Activated CD4-positive, CD25-positive, alpha-beta regulatory T cell treated with anti-CD3 and anti-CD28 coated beads, Interleukin-2, amount 50 U/mL, for 72 hours (primary cell): ENCODE measurements at places on chromosomes 16 and 17.

GRCh38 chr16:81483064-81483969, 38.7 kb downstream of the CMIP start:
- DNase-seq, result no peak

DNA sequence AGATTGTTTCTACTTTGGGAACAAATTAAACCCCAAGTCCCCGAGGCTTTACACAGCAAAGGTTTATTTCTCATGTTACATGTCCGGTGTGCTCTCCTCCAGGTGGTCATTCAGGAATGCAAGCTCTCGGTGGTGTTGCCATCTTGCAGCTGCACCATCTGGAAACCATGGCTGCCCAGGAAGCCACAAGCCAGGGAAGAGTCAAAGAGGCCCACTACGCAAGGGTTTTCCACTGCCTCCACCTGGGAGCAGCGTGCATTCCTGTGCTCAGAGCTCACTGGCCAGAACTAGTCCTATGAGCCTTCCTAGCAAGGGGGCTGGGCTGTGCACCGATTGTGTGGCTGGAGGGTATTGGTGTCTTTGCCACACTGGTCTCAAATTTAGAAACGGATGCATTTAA, 128.8 kb upstream of the FOXF1 start:
- no peak for DNase-seq

- DNase-seq, result no peak
Measured at GRCh38 chr17:41539071-41539492, 11.0 kb upstream of the KRT19 start.

- DNase-seq, result no peak
Measured at GRCh38 chr16:54268766-54269165, 17.8 kb downstream of the IRX3 start.

GRCh38 chr16:88530858-88531203, 39.4 kb upstream of the ZC3H18 start:
- DNase-seq, result no peak
